GM19239 (cell line): ENCODE measurements at places on chromosomes 11 and 22.

GRCh38 chr11:113593698-113594308, 112.3 kb downstream of the TMPRSS5 start:
- DNase-seq: no peak

DNA sequence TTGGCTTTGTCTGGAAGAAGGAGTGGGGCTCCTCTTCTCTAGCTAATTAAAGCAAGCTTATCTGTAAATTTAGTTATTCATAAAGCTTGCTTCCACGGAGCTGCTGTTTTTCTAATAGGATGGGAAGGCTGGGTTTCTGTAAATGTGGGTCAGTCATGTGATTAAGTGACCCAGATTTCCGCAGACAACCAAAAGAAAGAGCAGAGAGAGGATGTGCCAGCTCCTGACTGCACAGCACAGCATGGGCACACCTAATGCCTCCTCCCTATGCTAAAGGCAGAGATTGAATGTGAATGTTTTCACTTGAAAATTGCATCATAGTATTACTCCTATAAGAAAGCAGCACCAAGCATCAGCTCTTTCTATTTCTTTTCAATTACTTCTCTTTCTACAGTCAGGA, 160.2 kb downstream of the FAT3 start:
- DNase-seq: no peak

DNA sequence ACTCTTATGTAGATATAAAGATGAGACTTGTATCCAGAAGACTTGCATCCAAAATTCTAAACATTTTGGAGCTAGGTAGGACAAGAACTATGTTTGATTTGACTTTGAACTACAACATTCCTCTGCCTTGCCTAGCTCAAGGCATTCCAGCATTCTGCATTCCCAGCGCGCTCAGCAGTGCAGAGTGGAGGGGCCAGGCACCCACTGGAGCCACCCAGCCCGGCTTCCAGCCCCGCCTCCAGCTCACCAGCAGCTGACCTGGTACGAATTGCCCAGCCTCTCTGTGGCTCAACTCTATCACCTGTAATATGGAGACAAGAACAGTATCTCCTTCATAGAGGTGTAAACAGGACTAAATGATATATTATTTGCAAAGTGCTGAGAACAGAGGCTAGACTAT, 28.8 kb downstream of the PRDM10 start:
- no peak for DNase-seq

- no peak for DNase-seq
Observed at GRCh38 chr11:129324533-129325175, 51.0 kb upstream of the BARX2 start.

DNA sequence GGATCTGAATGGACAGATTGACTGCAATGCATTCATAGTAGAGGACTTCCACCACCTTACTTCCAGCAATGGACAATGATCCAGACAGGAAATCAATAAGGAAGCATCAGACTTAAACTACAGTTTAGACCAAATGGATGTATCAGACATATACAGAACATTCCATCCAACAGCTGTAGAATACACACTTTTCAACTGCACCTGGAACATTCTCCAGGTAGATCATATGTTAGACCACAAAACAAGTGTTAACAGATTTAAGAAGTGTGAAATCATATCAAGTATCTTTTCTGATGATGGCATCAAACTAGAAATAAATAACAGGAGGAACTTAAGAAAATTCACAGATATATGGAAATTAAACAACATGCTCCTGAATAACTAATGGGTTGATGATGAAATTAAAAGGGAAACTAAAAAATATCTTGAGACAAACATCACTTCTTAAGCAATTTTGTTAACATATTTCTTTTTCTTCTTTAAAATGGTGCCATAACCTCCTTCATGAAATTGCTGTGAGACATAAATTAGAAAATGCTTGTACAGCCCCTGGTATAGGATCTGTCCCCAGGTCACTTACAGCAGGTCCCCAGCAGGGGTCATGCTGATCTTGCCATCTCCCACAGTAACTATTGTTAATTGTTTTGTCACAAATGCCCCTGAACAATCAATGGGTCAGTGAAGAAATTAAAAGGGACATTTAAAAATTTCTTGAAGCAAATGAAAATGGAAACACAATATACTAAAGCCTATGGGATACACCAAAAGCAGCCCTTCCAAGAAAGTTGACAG, 100.0 kb upstream of the OR4B1 start:
- no peak for DNase-seq

DNA sequence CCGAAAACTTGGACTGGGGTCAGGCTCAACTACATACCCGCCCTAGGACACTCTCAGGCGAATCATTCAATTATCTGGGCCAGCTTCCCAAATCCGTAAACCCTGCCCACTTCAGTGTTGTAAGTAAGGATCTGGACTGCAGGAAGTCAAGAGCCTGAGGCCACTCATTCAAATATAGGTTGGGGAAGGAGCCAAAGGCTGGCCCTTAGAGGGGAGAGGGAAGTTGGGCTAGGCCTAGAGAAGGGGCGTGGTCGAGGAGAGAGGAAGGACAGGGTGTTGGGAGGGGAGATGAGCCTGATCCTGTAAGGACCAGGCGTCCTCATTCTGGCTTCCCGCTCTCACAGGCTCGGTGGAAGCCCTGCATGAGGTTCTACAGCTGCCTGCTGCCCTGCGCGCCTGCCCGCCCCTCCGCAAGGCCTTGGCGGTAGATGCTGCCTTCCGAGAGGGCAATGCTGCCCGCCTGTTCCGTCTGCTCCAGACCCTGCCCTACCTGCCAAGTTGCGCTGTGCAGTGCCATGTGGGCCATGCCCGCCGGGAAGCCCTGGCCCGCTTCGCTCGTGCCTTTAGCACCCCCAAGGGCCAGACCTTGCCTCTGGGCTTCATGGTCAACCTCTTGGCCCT, 3.0 kb downstream of the SAC3D1 start:
- DNase-seq: no peak

GRCh38 chr11:11731311-11732083, 109.7 kb upstream of the GALNT18 start:
- DNase-seq: no peak
